Naive thymus-derived CD8-positive, alpha-beta T cell (primary cell): ENCODE measurements at places on chromosomes 6 and 20.
A peak's percentile ranks its signal among the peaks of the same experiment; 100 is the strongest.

GRCh38 chr20:56360908-56361205 is 2.1 kb downstream of the FAM210B start:
- DNase-seq, result no peak

DNA sequence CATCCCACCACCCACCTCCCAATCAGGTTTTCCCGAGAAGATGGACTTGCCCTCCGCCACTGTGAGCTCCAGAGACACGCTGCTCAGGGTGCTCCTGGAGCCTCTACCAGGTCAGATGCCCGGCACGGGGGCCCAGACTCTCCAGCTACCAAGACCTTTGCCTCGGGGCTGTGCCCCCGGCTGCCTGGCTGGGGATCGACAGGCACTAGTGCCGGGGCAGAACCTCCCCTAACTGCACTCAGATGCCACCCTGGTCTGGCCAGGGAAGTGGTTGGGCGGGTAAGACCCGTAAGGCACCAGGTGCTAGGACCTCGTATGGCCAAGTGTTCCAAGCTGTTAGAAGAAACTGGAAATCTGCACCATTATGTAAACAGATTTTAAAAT is 100.7 kb downstream of the ASXL1 start:
- no peak for DNase-seq

DNA sequence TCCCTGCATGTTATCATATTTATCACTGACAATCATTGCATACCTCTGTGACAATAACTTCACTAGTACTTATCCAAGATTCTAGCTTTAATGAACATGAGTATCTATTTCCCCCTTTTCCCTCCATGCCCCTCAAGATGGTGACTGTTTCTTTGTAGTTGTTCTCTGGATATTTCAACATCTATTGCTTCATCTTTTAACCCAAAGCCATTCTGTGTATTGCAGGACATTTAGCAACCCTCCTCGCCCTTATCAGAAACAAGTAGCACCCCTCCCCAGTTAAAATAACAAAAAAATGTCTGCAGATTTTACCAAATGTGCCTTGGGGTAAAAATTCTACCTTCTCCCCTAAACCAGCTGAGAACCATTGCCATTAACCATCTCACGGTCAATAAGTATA is 979.8 kb upstream of the MANEA start:
- DNase-seq, result no peak

DNA sequence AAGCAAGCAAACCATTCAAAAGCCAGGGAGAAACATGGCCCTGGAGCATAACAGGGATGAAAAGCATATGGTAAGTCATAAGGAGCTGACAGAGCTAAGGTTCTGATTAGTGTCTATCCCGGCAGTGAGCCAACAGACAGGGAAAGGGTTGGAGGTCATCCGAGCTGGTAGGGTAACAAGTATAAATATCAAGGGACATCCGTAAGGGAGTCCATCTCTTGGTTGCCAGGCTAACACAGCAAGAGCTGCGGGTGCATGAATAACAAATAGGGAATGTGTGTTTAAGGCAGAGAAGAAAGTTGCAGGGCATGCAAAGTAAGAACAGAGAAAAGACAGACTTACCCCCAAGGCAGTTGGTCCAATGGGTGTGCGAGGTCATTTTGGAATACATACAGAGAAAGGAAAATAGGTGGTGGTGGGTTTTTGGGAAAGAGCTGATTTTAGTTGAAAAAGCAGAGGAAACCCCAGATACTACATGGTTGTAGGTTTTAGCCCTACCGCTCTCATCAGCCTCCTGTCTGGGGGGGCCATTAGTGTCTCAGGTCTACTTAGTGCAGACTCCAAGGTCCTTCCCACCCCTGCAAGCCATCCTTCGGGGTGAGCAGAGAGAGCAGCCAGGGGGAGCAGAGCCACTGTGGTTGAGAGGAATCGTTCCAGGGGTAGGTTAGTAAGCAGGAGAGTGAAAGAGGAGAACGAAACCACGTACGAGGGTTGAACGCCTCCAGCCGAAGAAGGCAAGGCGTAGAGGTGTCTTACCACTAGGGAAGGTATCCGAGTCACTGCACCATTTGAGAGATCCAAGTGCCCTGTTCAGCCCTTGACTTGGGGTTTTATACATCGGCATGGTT is at the start of gene ERVFRD-1:
Gene ERVFRD-1, minus strand, starts transcription at position 805 of the 848 bp plus-strand sequence. CDS start 6,415 bp downstream, outside the sequence.
- no peak for DNase-seq

DNA sequence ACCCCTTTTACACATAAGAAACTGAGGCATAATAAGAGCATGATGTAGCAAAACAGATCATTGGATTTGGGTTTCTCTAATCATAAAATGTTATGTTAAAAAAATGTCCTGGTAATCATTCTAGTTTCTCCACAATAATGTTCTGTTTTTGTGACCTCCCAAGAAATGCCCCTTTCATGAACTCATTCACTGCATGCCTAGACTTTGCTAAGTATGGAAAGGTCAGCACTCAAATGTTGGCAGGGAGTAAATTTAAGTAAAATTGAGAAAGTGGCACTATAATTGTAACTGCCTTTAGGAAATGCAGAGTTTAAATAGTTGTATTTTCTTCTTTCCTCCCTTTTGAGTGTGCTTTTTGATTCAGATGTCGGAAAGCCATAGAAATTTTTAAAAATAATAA is 48.5 kb upstream of the ID4 start:
- no peak for DNase-seq

DNA sequence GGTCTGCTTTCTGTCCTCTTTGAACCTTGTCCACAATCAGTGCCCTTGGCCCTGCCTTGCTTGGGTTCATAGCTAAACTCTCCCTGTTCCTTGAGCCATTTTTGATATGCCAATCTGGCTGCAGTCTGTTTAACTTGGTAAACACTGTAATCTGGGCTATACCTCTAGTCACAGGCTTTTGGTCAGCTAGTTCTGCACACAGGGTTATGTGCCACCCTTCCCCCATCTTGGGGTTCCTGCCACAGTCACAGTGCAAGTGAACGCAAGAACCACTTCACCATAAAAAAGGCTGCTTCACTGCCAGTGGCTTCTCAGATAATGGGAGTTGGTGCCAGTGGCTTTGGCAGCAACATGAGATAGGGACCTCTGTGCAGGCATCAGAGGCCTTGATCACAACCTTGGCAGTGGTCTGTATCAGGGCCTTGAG is 10.9 kb upstream of the ATRN start:
- no peak for DNase-seq

- DNase-seq, result no peak
Measured at GRCh38 chr6:127026247-127026646, 92.2 kb upstream of the RSPO3 start.

GRCh38 chr6:161161889-161162624 is 111.8 kb downstream of the AGPAT4 start:
- DNase-seq, result no peak

GRCh38 chr6:36443471-36444428 is 950 bp downstream of the KCTD20 start:
- DNase-seq, result peak; percentile 2

DNA sequence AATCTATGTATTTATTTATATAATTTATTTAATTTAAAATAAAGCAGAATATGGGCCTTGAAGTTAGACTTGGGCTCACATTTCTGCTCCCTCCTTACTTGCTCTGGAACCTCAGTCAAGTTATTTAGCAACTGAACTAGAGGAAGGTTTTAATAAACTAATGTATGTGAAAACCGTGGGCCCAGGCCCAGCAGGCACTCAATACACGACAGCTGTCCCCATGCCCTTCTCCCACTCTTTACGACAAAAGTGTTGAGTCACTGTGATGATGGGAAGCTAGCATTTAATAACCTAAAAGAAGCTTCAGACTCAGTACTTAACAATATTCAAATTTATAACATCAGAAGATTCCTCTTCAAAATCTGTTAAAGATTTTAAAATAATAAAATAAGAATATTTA is 46.7 kb downstream of the SERAC1 start:
- no peak for DNase-seq

- DNase-seq, result no peak
Measured at GRCh38 chr20:50408526-50409364, 101.4 kb upstream of the PTPN1 start.

- no peak for DNase-seq
Measured at GRCh38 chr6:144749263-144749662, 464.1 kb downstream of the UTRN start.

DNA sequence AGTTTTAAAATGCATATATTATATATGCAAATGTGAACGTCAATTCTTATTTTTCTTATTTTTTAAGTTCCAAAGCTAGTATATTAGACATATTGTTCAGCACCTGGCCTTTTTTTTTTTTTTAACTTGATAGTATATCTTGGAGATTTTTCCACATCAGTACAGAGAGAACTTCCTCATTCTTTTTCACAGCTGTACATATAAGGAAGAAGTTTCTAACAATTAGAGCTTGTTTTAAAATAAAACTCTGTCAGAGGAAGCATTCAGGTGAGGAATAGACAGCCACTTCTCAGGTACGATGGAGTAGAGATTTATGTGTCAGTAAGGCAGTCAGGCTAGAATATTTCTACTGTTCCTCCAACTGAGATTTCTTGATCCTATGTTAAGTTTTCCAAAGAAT is 233.1 kb upstream of the SUPT3H start:
- DNase-seq, result no peak

- no peak for DNase-seq
Measured at GRCh38 chr6:66496659-66497058, 789.6 kb upstream of the EYS start.
